Central memory CD8-positive, alpha-beta T cell (primary cell): ENCODE measurements at places on chromosomes 3 and 15.

DNA sequence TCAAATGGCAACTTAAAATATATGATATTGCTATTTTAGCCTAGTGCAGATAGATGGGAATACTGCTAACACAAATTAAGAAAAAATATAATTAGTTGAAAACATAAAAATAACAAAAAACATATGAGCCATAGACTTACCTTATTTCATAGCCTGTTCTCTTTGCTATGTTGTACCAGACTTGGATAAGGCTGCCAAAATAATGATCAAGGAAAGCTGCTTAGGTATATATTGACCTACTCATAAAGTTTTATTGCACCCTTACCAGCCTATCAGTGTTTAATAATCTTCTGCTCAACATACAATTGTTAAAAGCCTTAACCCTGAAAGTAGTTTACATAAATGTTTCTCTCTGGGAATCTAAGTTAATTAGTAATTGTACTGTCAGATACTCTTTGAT lies at the start of gene SI:
TSS of gene SI (minus strand) at position 204 of the 400 bp plus-strand sequence. CDS start 2,484 bp downstream, outside the sequence.
- DNase-seq: no peak
- H3K36me3 ChIP-seq: no peaks in the 10 kb centered on the region
- no peak within 1 kb of the TSS for H3K4me3 ChIP-seq
- H3K27ac ChIP-seq: no peak within 1 kb of the TSS
- no peaks in the 10 kb centered on the region for H3K4me1 ChIP-seq

DNA sequence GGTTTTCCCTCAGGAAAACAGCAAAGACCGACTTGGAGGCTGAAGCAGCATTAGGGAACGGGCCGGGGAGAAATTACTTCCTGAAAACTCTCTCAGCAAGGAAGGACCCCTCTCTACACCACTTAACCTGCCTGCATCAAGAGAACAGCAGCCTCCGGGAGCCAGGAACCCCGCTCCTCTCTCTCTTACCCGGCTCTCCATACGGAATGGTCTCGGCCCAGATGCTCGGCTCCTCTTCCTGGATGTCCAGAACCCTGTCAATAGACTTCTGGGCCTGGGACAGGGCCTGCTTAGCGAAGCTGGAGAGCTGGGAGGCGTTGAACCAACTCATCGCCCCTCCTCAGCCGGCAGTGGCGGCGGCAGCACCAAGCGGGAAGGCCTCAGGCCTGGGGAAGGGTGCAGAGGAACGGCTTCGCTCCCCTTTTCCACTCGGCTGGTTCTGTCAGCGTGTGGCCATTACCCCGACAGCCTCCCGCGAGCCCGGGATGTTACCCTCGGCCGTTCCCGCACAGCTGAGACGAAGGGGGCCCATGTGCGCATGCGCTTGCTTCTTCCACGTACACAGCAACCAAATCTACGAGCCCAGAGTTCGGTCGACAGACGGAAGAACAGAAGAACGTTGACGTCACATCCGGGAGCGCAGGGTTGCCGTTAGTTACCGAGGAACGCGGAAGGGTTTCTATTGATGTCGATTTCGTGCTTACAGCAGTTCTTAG lies at the start of gene TMF1:
TSS of gene TMF1 (minus strand) at position 578 of the 716 bp plus-strand sequence. CDS start at position 331, 247 bp downstream.
- H3K27me3 ChIP-seq: no peaks in the 10 kb centered on the region
- peaks cover 44% of the 10 kb centered on the region for H3K36me3 ChIP-seq
- H3K4me1 ChIP-seq: peaks cover 53% of the 10 kb centered on the region
- peak; percentile 97 for DNase-seq

- no peaks in the 10 kb centered on the region for H3K27me3 ChIP-seq
- DNase-seq: no peak
- H3K4me3 ChIP-seq: no peak overlapping the region
- H3K27ac ChIP-seq: no peak overlapping the region
- H3K36me3 ChIP-seq: no peaks in the 10 kb centered on the region
These were observed 303.6 kb downstream of the LSAMP start for GRCh38 chr3:116141724-116142123.

DNA sequence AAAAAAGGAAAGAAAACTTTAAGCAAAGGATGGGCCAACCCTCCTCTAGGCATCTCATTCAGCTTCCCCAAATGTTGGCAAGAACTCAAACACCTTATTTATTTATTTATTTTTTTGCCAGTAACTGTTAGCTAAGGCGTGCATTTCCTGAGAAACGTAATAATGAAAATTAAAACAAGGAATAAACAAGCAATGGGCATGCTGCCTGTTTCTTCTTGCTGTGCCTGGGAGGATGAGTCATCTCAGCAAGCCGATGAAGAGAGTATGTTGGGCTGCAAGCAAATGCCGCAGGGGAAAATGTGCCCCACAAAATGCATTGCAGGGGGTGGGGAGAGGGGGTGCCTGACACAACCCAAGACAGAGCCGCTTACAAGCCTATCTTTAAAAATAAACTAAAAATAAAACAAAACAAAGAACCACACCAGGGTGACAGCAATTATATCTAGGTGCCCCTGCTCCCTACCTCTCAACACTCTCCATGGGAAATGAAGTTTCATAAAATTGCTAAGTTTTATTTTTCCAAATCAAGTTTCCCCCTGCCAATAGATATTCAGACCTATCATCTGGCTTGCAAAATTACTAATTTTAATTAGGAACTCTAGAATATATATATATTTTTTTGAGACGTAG lies 40.3 kb downstream of the EIF4E3 start:
- H3K4me3 ChIP-seq: no peak overlapping the region
- no peaks in the 10 kb centered on the region for H3K4me1 ChIP-seq
- no peak for DNase-seq

GRCh38 chr3:98733053-98733811 lies 29.9 kb upstream of the ST3GAL6 start:
- H3K4me1 ChIP-seq: peaks cover 6% of the 10 kb centered on the region
- no peak overlapping the region for H3K27ac ChIP-seq
- H3K36me3 ChIP-seq: no peaks in the 10 kb centered on the region
- no peak for DNase-seq
- H3K27me3 ChIP-seq: peaks cover 81% of the 10 kb centered on the region

DNA sequence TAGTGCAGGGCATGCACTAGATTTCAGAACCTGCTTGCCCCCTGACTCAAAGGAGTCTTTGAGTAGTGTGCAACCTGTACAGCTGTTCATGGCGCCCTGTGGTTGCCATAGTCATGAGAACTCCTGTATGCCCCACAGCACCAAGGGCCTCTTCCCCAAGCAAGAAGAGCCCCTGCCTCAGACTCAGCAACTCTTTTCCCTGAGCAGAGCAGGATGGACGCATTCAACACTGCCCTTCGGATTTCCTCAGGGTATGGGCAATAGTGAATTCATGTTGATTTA lies 89.7 kb upstream of the KLF13 start:
- no peak overlapping the region for H3K27ac ChIP-seq

- no peak for DNase-seq
- H3K4me3 ChIP-seq: no peak overlapping the region
- H3K27ac ChIP-seq: no peak overlapping the region
- peaks cover 16% of the 10 kb centered on the region for H3K27me3 ChIP-seq
These were observed 14.6 kb upstream of the PCCB start for GRCh38 chr3:136235545-136235944.

GRCh38 chr15:71048913-71049675 lies 66.2 kb upstream of the THSD4 start:
- H3K4me3 ChIP-seq: no peak overlapping the region
- H3K4me1 ChIP-seq: no peaks in the 10 kb centered on the region
- no peak overlapping the region for H3K27ac ChIP-seq
- H3K27me3 ChIP-seq: peaks cover 55% of the 10 kb centered on the region

DNA sequence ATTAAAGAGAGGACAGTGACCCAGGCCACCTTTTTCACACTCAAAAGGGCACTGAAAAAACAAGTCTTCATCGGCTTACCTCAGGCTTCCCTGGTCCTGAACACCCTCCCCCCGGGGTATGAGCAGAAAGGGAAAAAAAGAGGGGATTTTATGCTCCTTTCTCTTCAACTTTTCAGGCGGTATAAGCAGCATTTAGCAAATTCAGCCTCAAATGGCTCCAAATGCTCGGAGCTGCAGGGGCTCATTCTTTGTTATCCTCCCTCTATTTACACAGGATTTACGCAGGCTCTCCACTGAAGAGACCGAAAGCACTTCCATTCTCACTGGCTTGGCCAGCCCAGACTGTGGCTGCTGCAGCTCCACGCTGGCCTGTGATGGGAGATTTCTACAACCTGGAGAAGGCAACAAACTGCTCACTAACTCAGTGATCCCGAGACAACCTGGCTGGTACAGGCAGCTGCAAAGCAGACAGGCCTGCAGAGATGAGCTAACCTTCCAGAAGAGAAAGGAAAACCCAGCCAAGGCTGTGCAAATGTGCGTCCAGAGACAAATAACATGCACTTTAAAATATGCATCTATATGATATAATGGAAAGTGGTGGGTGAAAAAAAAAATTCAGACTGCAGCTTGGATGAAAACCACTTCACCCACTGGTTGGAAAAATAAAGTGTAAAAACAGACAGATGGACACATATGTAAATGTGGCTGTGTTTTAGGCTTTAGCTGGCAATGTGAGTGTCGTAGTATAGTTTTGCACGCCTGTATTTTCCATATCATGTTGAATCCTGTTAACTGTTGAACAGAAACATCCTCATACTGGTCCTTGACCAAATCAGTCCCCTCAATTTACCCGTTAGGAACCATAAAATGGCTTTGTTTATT lies 54.2 kb downstream of the MEIS2 start:
- H3K27me3 ChIP-seq: no peaks in the 10 kb centered on the region
- no peaks in the 10 kb centered on the region for H3K36me3 ChIP-seq
- H3K4me1 ChIP-seq: no peaks in the 10 kb centered on the region
- no peak overlapping the region for H3K27ac ChIP-seq
